NCI-H524 treated with DMSO at 0.1 percent for 48 hours (cell line): ENCODE measurements at places on chromosomes 7 and 10.

GRCh38 chr10:48636231-48636630, 31.4 kb upstream of the ARHGAP22 start:
- DNase-seq, result no peak

DNA sequence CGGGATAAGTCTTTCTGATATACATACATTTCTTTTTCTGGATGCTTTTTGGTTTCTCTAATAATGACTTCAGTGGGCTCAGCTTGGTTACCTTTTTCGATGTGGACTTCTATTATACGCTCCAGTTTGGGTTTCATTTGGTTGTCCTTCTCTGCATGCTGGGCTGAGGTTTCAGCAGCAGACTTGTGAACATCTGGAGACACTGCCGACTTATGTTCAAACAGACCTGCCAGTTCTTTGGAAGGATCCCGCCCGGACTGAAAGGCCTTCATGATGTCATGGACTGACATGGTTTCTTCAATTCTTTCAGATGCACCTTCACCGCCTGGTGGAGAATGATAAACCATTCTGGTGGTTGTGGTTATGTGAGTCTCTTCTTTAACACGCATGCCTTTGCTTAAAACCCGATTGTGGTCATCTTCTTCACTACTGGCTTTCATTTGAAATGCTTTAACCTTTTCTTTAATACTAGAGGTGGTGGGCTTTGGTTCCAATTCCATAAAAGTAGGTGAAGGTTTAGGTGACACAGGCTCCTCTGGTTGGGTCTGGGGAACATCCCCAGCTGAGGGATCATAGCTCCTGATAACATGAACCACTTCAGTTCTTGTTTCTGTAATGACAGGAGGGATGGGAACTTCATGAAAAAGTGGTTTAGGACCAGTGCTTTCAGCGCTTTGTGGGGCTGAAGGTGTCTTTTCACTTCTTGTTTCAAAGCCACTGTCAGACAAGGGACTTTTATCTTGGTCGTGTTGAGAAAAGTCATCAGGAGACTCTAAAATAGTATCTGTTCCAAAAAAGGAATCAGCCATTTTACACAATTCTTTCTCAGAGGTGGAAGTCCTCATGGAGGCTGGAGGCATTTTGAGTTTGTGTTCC, 167.7 kb upstream of the CCDC6 start:
- DNase-seq, result no peak

GRCh38 chr7:44707558-44708230, 41.0 kb upstream of the ZMIZ2 start:
- DNase-seq, result no peak

- no peak for DNase-seq
Measured at GRCh38 chr10:129770286-129770685, 193.8 kb downstream of the EBF3 start.

DNA sequence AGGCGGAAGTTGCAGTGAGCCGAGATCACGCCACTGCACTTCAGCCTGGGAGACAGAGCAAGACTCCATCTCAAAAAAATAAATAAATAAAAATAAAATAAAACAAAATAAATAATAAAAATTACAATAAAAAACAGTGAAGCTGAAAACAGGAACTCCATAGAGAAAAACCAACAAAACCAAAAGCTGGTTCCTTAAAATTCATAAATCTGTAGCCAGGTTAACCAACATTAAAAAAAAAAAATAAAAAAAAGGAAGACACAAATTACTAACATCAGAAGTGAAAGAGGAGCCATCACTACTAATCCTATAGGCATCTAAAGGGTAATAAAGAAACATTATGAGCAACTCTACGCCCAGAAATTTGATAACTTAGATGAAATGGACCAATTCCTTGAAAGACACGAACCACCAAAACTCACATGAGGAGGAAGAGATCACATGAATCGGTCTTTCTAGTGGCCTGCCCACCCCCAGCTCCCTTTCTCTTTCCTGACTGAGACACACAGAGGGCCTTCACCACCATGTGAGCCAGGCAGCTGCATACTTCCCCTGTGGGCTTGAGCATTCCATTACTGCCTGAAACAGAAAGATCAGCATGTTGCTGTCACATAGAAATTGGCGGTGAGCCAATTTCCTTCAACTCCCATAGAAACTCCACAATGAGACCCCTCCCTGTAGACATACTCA, 208.7 kb downstream of the MAD1L1 start:
- DNase-seq, result no peak

- no peak for DNase-seq
Measured at GRCh38 chr7:22715969-22716368, 11.0 kb upstream of the IL6 start.

DNA sequence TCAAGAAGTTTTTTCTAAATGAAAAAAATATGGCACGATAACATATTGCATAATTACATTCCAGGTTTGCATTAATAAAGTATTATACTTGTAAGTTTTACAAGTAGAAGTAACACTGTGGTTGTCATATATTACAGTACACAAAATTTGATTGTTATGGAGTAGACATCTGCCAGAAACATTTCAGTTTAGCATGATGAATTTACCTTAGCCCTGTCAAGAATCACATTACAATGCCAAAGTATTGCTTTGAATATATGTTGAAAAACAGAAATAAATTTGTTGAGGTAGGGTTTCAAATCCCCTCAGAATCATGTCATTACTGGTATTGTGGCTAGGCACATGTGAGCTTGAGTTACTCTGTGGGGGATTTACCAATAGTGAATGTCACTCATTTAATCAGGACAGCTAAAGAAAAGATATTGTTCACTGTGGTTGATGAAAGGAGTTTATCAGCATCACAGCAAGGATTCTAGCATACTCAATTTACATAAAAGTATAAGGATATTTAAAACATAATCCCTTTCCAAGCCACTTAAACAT, 112.1 kb downstream of the MDFIC start:
- no peak for DNase-seq

- no peak for DNase-seq
Measured at GRCh38 chr10:32007026-32007425, 49.2 kb downstream of the KIF5B start.

- no peak for DNase-seq
Measured at GRCh38 chr10:85602713-85603112, 763.9 kb downstream of the GRID1 start.

DNA sequence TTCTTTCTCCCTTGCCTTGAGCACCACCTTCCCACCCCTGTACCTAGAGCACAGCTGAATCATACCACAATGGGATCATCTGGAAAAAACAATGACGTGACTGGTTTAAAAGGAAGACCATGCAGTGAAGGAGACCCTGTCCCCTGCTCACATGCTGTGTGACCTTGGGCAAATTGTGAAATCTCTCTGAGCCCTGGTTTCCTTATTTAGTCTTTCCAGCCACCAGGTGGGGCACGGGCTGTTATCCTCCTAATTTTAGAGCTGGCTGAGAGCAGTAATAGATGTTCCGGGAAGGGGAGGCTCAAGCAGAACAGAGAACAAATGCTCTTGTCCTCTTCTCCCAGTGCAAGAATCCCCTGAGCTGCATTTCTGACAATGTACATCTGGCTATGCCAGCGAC, 198.3 kb downstream of the RPS24 start:
- no peak for DNase-seq

- no peak for DNase-seq
Measured at GRCh38 chr10:16905320-16905719, 88.1 kb upstream of the RSU1 start.

DNA sequence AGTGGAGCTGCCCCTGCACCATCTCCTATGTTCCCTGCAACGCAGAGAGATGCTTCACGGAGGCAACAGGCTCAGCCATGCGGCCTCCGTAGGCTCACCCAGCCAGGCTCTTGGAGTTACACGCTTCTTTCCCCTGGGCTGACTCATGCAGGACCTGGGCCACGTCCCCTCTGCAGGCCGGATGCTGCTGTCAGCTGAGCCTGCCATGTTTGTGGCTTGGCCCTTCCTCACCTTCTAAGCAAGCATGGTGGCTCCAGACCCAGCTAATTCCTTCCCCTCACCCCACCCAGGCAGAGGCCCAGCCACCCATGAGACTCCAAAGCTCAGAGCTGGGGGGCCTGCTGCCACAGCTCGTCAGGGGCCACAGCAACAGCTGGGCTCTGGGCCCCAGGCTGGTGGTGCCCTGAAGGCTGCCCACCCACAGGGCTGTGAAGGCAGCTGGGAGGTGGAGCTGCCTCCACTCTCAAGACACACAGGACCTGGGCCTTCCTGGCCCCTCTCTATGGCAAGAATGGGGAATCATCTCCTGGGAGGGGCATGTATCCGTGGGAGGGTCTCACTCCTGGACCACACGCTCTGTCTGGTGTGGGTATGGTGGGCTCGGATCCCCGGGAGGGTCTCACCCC, 219.6 kb downstream of the ELFN1 start:
- no peak for DNase-seq

DNA sequence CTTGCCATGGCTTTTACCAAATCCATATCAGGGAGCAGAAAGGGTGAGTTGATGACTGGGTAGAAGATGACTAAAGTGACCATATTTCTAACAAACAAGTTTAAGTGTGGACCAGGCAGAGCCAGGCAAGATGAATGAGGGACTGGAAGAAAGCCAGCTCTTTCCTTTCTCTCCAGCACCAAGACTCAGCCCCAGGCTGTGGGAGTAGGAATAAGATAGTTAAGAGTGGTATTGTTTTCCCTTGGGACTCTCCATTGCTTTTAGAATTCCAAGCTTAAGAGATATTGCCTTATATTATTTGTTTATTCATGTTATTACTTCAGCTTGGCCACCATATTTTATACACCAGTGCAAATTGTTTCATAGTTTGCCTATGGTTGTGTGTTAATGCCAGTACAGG, 28.8 kb upstream of the TSPAN33 start:
- DNase-seq, result no peak

DNA sequence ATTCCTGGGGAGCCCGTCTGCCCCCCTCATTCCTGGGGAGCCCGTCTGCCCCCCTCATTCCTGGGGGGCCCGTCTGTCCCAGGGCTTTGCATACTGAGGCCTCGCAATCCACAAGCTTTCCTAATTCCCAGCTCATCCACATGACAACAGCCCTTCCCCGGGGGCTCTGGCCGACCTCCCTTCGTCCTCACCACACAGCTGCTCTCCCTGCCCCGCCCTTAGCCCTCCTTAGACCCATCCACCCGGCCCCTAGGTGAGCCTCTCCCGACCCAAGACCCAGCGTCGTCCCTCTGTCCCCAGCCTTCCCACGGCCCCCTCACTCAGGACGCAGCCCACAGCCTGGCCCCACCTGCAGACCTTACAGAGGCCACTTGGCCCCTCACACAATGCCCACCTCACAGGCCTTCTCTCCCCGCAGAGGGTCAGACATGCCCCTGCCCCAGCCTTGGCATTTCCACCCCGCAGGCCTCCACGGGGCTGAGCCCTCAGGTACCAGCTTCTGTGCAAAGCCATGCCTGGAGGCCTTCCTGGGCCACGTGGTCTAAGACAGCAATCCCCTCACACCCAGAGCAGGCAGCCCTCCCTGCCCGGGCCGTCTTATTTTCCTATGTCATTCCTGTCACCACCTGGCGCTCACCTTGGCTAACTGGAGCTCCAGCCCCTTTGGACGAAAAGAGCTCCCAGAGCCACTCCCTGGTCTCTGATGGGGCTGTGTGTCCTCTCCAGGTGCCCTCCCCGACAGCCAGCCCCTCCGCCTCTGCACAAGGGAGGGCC, 3.5 kb upstream of the FAM20C start:
- DNase-seq, result no peak

- no peak for DNase-seq
Measured at GRCh38 chr7:112202816-112203215, 3.4 kb downstream of the DOCK4 start.

DNA sequence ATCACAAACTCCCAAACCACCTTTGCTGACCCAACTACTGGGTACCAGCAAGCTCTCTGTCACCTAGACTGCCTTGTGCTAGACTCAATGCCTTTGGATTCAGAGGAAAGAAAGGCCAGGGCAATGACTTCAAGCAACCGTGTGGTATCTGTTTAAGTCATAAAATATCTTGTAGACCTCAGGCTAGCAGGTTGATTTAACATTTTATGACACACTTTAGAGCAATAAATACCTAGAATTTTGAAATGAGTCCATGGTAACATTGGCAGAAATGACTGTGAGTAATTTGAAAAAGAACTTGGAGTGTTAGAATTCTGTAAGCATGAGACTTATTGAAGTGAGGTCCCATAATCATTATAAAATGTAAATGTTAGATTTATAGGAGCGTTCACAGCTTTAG, 87.2 kb downstream of the TWIST1 start:
- no peak for DNase-seq

DNA sequence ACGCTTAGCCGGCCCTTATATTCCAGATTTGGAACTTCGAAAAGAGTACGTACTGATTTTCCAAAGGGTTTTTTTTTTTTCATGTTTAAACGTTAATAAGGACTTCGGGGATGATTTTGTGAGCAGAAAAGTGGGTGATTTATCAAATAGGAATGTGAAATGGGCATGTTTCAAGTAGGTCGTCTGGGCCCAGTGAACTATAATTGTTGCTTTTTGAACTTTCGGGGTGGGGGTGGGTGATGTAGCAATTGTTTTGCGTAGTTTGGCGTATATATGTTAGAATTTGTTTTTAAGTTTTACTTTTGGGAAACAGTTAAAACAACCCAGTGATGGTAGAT, 299 bp upstream of the PBLD start:
- no peak for DNase-seq

DNA sequence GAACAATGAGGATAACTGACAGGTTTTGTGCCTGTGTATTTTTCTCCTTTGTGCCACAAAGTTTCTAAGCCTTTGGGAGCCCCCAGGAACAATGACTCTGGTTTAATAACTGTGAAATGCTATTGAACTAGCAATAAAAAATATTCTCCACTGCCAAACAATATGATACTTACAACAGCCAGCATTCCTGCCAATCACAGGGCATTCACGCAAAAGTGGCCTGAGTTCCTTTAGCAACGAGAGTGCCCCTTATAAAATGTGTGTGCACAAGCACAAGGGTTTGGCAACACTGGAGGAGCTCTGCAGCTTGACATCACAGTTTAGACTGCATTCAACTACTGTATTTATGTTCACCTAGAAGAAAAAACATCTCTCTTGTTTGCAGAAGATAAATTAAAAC, 412.9 kb upstream of the NFE2L3 start:
- DNase-seq, result no peak

DNA sequence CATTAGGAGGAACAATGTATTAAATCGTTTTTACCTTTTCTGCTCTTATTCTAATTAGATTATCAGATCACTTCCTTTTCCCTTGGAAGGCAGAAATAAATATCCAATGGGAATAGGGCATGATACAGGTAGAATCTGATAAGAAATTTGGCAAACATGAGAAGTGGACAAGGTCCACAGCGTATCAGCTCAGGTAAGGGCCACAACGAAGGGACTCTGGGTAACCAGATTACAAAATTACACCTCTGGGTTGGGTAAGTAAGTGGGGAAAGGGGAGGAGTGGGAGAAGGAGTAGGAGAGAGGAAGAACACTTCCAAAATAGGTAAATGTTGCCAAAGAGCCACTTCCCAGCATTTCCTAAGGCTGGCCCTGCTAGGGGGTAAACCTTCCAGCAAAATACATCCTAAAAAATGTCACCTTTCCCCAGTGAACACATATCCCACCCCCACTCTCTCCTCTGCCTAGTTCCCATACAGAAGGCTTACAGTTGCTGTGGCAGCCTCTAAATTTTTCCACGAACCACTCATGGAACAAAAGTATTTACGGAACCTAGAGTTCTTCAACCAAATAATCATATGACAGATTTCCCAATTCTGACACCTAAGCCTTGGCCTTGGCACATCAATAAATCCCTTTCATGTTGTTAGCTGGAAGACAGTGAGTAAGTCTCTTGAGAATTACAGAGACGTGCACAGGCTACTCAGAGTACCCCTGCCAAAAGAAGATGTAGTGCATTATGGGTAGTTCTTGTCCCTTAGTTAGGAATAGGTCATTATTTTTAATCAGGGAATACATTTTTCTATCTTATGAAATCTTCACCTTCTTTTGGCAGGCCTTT, 51.5 kb upstream of the DLX6 start:
- DNase-seq, result no peak
